ENCODE measurements at places on chromosomes 1 and 21.

- no peak for DNase-seq
These were observed 579.2 kb downstream of the PTPRC start for GRCh38 chr1:199218065-199218464.

GRCh38 chr1:240245629-240246020, 153.9 kb downstream of the FMN2 start:
- DNase-seq, result no peak

GRCh38 chr1:205313563-205314308, 7.8 kb downstream of the NUAK2 start:
- DNase-seq, result peak; percentile 43

DNA sequence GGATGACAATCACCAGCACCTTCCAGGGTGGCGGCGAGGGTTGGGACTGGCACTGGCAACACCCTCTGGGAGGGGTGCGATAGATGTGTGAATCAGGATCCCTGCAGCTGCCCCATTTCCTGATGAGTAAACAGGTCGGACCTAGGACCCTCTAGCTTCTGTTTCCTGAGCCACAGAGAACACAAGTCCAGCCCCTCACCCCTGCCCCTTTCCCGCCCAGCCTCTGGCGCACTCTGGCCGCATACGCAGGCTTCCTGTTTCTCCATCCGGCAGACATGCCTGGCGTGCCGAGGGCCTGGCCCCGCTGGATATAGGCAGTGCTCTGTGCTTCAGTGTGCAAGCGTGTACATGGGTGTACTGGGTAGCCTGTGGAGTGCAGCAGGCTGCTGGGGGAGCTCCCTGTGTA, 4.6 kb downstream of the PEAR1 start:
- DNase-seq, result peak; percentile 96

DNA sequence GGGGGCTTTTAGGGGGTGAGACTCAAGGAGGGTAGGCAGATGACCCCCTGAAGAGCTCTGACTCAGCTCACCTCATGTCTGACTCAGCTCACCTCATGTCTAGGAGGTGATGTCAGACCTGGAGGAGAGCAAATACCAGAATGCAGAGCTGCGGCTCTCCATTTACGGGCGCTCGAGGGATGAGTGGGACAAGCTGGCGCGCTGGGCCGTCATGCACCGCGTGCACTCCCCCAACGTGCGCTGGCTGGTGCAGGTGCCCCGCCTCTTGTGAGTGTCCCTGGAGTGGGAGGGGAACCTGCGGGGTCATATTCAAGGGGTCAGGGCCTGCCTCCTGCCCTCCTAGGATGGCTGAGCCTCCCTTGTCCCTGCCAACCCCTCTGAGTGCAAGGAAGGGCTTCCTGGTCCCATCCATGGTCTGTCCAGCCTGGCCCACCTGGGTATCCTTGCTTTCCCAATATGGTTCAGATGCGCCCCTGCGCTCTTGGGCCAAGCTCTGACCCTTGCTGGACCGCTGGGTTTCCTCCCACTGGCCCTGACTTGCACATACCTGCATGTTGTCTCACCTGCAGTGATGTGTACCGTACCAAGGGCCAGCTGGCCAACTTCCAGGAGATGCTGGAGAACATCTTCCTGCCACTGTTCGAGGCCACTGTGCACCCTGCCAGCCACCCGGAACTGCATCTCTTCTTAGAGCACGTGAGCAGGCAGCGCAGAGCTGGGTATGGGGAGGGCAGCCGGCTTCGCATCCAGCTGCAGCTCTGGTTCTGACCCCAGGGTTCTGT, 9.1 kb downstream of the AMPD2 start:
- DNase-seq, result no peak

DNA sequence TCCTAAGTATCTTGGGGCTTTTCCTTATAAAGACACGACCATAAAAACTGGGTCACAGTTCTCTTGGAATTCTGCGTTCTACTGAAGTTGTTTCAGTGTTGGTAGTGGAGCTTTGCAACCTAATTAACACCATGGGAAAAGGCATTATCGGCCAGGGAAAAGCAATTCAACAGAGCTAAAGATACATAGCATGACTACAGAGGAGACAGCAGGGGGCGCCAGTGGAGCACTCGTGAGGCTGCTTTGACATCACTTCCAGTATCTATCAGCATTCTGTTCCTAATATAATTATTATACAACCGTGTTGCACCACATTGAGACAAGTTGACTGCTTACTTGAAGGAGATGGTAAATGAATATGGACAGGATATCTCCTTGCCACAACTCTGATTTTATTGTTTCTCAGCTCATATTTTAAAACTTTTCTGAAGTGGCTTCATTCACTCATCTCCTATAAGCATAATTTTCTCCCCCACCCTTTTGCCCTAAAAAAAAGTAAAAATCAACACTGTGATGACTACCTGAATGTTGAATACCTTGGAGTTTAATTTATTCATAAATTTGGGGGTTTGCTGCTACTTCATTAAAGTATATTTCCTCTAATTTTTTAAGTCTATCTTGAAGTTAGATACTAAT, 39.4 kb downstream of the ZP4 start:
- DNase-seq, result no peak

Measured in dermis microvascular lymphatic vessel endothelial cell (primary cell).